ENCODE measurements at places on chromosomes 7 and 10. TPM values are rescaled to one million over a fixed set of nuclear protein-coding genes. Genes with fewer than 3 reads are reported as not detected.
A peak's percentile ranks its signal among the peaks of the same experiment; 100 is the strongest.

GRCh38 chr10:72720814-72721660 is 29.1 kb downstream of the MCU start:
- no peak for DNase-seq

DNA sequence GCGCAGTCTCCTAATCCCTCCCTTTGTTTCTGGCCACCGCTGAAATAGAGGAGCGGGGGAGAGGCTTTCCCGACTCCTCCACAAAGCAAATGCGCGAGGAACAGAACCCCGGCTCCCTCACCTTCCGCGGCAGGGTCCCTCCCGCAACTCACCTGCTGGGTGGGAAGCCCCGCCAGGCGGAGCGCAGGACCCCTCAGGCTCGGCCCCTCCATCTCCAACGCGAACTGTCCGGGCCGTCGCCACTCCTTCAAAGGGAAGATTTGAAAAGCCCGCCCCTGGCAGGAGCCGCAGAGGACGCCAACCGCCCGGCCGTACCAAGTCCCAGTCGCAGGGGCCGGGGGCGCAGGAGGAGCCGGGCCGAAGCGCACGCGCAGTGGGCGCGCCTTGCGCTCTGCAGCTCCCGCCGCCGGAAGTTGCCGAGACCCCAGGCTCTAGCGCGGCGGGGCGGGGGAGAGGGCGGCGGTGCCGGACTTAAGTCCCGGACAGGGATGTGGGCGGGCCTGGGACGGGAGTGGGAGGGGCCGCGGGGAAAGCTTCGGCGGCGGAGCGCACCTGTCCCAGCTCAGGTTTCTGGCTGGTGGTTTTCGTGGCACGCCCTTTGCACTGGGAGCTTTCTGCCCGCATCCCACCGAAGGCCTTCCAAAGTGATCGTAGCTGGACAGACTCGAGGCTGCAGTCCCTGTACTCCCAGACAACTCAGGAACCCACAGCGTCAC is at the start of gene RTKN2:
Gene RTKN2, minus strand, starts transcription at position 446 of the 716 bp plus-strand sequence. Its CDS starts 234 bp downstream, at position 212.
- DNase-seq, result peak; percentile 47

DNA sequence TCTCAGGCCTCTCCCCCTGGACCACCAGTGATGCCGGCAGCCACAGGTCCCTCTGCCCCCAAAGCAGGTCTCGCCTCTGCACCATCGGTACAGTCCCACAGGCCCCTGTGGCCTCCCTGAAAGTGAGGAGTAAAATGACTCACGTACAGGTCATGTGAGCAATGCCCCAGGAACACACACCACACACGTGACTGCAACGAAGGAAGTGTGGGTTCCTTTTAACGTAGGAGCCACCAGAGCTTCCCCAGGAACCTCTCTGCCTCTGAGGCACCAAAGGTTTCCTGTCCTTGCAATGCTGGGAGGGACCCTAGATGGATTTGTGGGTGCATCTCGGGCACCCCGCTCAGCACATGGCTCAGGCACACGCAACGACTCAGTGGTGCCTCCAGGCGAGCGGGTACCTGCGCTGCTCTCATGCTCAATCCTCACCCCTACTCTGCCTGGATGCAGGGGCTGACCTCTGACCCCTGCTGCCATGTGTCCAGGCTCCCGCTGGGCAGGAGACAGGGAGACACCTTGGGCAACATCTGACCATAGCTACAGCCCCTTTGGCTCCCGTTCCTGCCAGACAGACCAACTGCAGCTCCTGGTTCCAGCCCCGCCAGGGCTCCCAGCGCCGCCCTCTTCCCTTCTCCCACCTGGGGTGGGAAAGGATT is 120.7 kb downstream of the PRKAG2 start:
- no peak for DNase-seq

- DNase-seq, result no peak
Measured at GRCh38 chr10:11918384-11918783, 95.2 kb downstream of the PROSER2 start.

The WNT8B gene
- total RNA-seq, result not detected

The OR2A1 gene
- total RNA-seq, result not detected

DNA sequence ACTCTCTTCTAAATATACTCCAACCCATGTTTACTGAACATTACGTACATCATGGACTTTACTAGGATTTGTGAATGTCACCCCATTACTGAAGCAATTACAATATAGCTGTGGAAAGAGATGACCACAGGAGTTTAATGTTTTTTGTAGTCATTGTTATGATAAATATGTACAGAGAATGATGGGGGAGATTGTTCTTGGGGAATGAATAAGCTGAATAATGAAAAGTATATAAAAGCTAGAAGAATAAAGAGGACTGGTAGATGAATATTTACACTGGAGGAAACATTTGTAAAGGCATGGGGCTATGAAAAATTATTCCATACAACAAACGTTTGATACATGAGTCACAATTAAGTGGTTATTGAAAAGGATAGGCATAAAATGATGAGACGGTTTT is 340.9 kb downstream of the SEMA3D start:
- no peak for DNase-seq

The CALHM3 gene
- total RNA-seq, result not detected

GRCh38 chr7:139915864-139916716 is 87.0 kb downstream of the TBXAS1 start:
- no peak for DNase-seq

GRCh38 chr7:27576360-27576944 is 86.2 kb downstream of the HIBADH start:
- DNase-seq, result no peak
